ENCODE measurements at places on chromosomes 6 and 20. TPM values are rescaled to one million over a fixed set of nuclear protein-coding genes. Genes with fewer than 3 reads are reported as not detected.

The TP53TG5 gene
- not detected for total RNA-seq

The PLEKHG1 gene
- total RNA-seq, result 6.9 TPM

GRCh38 chr20:2261046-2261485 is 34.7 kb upstream of the TGM3 start:
- no peak for DNase-seq
- H3K27ac ChIP-seq, result no peak overlapping the region
- H3K4me1 ChIP-seq, result peaks cover 2% of the 10 kb centered on the region
- no peak overlapping the region for H3K4me3 ChIP-seq
- peaks cover 7% of the 10 kb centered on the region for H3K27me3 ChIP-seq

DNA sequence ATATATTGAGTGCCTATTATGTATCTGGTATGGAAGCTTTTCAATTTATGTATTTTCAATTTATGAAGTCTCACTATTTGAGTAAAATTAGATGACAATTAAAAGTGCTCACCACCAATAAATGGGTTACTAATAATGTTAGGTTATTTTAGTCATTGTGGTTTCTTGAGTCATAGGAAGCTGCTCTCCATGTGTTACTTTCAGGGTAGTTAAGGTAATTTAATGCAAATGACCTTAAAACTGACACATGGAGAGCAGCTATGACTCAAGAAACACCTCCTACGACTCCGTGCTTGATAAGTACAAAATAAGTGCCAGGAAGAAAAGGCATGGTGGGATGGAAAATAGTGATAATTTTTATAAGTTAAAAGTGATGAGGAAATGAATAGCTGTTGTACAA is 16.5 kb upstream of the TINAG start:
- H3K27ac ChIP-seq, result no peak overlapping the region
- H3K4me3 ChIP-seq, result no peak overlapping the region
- H3K36me3 ChIP-seq, result no peaks in the 10 kb centered on the region
- H3K4me1 ChIP-seq, result no peaks in the 10 kb centered on the region

The ENPP4 gene
- total RNA-seq, result 9.0 TPM

GRCh38 chr20:64048402-64049044 is 916 bp downstream of the SOX18 start:
- H3K4me3 ChIP-seq, result no peak overlapping the region
- no peak overlapping the region for H3K27ac ChIP-seq
- H3K4me1 ChIP-seq, result peaks cover 13% of the 10 kb centered on the region
- no peaks in the 10 kb centered on the region for H3K36me3 ChIP-seq
- DNase-seq, result peak; percentile 41

GRCh38 chr6:122007339-122007738 is 392.1 kb upstream of the HSF2 start:
- H3K27me3 ChIP-seq, result peaks cover 6% of the 10 kb centered on the region
- no peak overlapping the region for H3K27ac ChIP-seq
- H3K4me3 ChIP-seq, result no peak overlapping the region
- H3K4me1 ChIP-seq, result peaks cover 4% of the 10 kb centered on the region

The SPACA1 gene
- not detected for total RNA-seq

- no peak for DNase-seq
- peaks cover 19% of the 10 kb centered on the region for H3K4me1 ChIP-seq
- H3K27me3 ChIP-seq, result peaks cover 29% of the 10 kb centered on the region
- no peak overlapping the region for H3K4me3 ChIP-seq
Measured at GRCh38 chr20:4020256-4020655, 4.9 kb upstream of the RNF24 start.

GRCh38 chr6:75084872-75085381 is 120.9 kb downstream of the COL12A1 start:
- no peak overlapping the region for H3K4me3 ChIP-seq
- H3K36me3 ChIP-seq, result no peaks in the 10 kb centered on the region
- no peak for DNase-seq
- H3K27me3 ChIP-seq, result peaks cover 26% of the 10 kb centered on the region

Data from activated naive CD8-positive, alpha-beta T cell treated with anti-CD3 and anti-CD28 coated beads, Interleukin-2, amount 10 ng/mL, durations not matched to agents 7 days and 5 days (primary cell).